Spinal cord (tissue), 10 donors: ENCODE measurements at places on chromosomes 16 and 17. TPM values are rescaled to one million over a fixed set of nuclear protein-coding genes. Genes with fewer than 3 reads are reported as not detected.

The TAT gene
- total RNA-seq, result 0.10 TPM

The NQO1 gene
- 18.5 TPM for total RNA-seq

The ANKFN1 gene
- total RNA-seq, result 9.6 TPM

The KRTAP9-8 gene
- total RNA-seq, result not detected

The CDH1 gene
- 45.4 TPM for total RNA-seq

The B3GNT9 gene
- 10.8 TPM for total RNA-seq

The ITGAX gene
- total RNA-seq, result 2.8 TPM

The TBC1D3H gene
- total RNA-seq, result not detected

The ACSM2B gene
- not detected for total RNA-seq

The KREMEN2 gene
- 0.17 TPM for total RNA-seq

The RMI2 gene
- total RNA-seq, result 5.9 TPM

The IL21R gene
- total RNA-seq, result 0.06 TPM

DNA sequence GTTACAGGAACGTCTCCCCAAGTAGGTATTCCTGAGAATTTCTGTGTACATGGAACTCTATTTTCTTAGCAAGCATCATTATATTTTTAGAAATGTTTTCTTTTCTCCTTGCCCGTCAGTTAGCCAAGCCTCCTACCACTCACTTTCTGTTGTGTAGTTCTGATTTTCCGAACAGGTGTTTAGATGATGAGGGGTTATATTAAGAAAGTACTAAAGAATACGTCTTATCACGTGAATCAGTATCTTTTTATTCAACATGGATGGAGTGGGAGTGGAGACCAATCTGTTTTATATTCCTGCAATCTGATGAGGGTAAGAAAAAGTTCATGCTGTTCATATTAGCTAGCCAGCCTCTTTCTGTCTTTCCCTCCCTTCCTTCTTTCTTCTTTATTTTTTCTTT lies 29.4 kb downstream of the MSI2 start:
- H3K27me3 ChIP-seq, result no peaks in the 10 kb centered on the region
- H3K4me1 ChIP-seq, result peaks cover 85% of the 10 kb centered on the region
- H3K4me3 ChIP-seq, result no peak overlapping the region
- H3K27ac ChIP-seq, result peak overlapping the region; percentile 85
- peaks cover 23% of the 10 kb centered on the region for H3K36me3 ChIP-seq

GRCh38 chr17:55273579-55274354 lies 9.0 kb downstream of the HLF start:
- no peaks in the 10 kb centered on the region for H3K27me3 ChIP-seq
- H3K36me3 ChIP-seq, result no peaks in the 10 kb centered on the region
- no peak overlapping the region for H3K4me3 ChIP-seq
- DNase-seq, result no peak
- peak overlapping the region; percentile 34 for H3K27ac ChIP-seq

GRCh38 chr17:43905985-43906852 lies 1.1 kb downstream of the MPP2 start:
- peaks cover 52% of the 10 kb centered on the region for H3K4me1 ChIP-seq
- H3K36me3 ChIP-seq, result peaks cover 18% of the 10 kb centered on the region
- DNase-seq, result peak; percentile 94
- peak overlapping the region; percentile 94 for H3K27ac ChIP-seq

GRCh38 chr16:11725457-11725856 lies 17.2 kb downstream of the TXNDC11 start:
- no peaks in the 10 kb centered on the region for H3K4me1 ChIP-seq
- no peak for DNase-seq
- no peaks in the 10 kb centered on the region for H3K27me3 ChIP-seq
- no peak overlapping the region for H3K27ac ChIP-seq
- H3K36me3 ChIP-seq, result peaks cover 43% of the 10 kb centered on the region

DNA sequence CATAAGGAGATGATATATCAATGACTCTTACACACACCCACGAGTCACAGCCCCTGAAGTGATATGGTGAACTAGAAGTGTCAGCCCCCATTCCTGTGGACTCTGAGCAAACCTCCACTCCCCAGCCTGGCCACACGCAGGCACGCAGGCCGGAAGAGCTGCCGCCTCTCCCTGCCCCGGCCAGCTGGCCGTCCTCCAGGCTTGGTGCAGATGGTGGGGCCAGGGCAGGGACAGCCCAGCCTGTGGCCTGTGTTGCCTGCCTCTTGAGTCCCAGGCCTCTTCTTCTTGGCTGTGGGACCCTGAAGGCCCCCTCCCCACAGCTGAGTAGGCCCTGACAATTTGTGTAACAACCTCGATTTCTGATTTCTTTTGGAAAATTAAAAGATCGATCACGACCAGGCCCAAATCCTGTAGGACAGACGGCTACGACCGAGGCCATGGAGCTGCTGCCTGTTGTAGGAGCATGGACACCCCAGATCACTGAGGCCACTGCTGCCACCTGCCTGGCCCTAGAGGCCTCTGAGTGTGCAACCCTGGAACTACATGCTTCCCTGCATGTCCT lies 10.0 kb upstream of the MPRIP start:
- DNase-seq, result no peak
- no peaks in the 10 kb centered on the region for H3K27me3 ChIP-seq
- H3K36me3 ChIP-seq, result peaks cover 2% of the 10 kb centered on the region
- H3K4me3 ChIP-seq, result no peak overlapping the region

GRCh38 chr17:50631908-50632571 lies 2.6 kb upstream of the ABCC3 start:
- peaks cover 39% of the 10 kb centered on the region for H3K4me1 ChIP-seq
- H3K36me3 ChIP-seq, result peaks cover 4% of the 10 kb centered on the region
- H3K4me3 ChIP-seq, result no peak overlapping the region

DNA sequence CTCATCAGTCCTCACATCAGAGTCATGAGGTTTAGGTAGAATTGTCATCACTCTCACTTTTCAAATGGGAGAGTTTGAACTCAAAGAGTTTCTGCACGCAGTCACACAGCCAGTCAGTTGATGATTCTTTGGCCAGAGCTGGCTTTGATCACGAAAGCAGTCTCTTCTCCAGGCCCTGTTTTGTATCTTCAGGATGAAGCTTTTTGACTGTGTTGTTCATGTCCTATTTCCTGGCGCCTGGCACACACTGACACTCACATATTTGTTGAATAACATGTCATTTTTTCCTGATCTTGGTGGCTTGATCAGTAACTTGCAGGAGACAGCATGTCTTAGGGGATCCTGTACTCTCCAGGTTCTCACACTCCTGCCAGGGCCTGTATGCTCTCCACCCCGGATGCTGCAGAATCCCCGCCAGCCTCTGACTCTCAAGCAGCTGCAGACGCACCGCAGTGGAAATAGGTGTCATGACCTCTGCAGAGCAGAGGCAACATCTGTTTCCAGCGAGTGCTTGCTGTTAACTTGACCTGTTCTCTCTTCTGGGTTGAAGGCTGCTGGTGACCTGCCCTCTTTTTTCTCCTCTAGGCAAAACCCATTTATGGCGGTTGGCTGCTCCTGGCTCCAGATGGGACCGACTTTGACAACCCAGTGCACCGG lies 33.0 kb downstream of the MPRIP start:
- H3K27ac ChIP-seq, result peak overlapping the region; percentile 6
- no peak overlapping the region for H3K4me3 ChIP-seq
- H3K4me1 ChIP-seq, result peaks cover 58% of the 10 kb centered on the region

- H3K4me3 ChIP-seq, result no peak overlapping the region
- H3K27me3 ChIP-seq, result no peaks in the 10 kb centered on the region
- H3K4me1 ChIP-seq, result no peaks in the 10 kb centered on the region
Measured at GRCh38 chr16:17013038-17013437, 457.7 kb downstream of the XYLT1 start.

DNA sequence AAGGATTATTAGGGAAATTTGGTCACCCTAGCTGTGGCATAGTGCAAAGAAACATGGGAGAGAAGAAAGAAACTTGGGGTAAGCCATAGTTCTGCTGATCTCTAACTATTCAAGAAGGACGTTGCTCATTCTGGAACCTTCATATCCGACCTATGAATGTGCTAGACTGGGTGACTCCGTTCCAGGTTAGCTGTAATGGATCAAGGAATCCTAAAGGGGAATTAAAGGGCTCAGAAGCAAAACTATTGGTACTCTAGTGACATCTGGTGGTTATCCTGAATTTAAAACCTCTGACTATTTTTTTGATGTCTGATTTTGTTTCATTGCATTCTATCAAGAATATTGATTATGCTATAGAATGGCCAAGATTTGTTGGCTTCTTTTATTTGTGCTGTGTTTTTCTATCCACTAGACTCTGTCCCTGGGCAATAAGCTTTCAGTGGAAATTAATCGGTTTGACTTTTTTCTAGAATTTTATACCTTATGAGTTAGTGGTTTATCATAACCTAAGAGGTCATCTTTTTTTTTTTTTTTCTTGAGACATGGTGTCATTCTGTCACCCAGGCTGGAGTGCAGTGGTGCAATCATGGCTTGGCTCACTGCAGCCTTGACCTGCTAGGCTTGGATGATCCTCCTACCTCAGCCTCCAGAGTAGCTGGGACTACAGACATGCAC lies 19.5 kb downstream of the PCTP start:
- H3K4me3 ChIP-seq, result no peak overlapping the region
- H3K27me3 ChIP-seq, result no peaks in the 10 kb centered on the region
- no peak for DNase-seq
- H3K27ac ChIP-seq, result no peak overlapping the region
- H3K36me3 ChIP-seq, result peaks cover 14% of the 10 kb centered on the region

GRCh38 chr17:69406941-69407340 lies 7.6 kb upstream of the MAP2K6 start:
- no peaks in the 10 kb centered on the region for H3K4me1 ChIP-seq
- no peak for DNase-seq
- H3K4me3 ChIP-seq, result no peak overlapping the region
- no peak overlapping the region for H3K27ac ChIP-seq

- DNase-seq, result no peak
- H3K36me3 ChIP-seq, result peaks cover 67% of the 10 kb centered on the region
- no peak overlapping the region for H3K27ac ChIP-seq
- no peak overlapping the region for H3K4me3 ChIP-seq
- H3K4me1 ChIP-seq, result no peaks in the 10 kb centered on the region
- no peaks in the 10 kb centered on the region for H3K27me3 ChIP-seq
Measured at GRCh38 chr17:8504460-8505207, 69.0 kb downstream of the NDEL1 start.

DNA sequence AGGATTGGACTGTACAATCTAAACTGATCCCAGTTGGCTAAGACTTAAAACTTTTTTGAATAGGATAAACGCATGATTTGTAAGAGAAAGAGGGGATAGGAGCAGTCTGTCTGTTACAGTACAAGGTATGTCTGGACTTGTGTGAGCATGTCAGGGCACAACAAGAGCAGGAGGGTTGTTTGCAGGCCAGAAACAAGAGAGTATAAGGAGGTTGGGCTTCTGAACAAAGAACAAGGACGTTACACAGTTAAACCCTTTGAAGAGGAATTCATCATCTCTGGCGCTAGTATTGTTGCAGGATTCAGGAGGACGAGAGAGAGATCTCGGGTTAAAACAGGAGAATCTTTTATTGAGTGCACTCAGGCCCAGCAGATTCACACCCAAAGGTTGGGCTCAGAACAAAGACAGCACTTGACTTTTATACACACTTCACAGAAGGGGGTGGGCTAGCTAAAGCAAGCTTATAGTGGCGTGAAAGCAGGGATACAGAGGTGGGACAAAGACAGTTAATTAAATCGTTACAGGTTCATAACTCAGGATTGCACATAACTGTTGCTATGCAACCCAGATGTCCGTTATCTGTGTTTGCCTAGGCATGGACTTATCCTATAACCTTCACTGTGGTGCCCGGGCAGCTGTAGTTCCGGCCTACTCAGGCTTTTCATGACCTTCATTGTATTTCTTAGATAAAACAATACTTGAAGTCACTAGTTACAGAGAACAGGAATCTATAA lies 34.3 kb downstream of the SEC14L1 start:
- peaks cover 4% of the 10 kb centered on the region for H3K4me1 ChIP-seq
- H3K36me3 ChIP-seq, result peaks cover 5% of the 10 kb centered on the region
- H3K27ac ChIP-seq, result peak overlapping the region; percentile 47
- DNase-seq, result no peak
- no peak overlapping the region for H3K4me3 ChIP-seq
- no peaks in the 10 kb centered on the region for H3K27me3 ChIP-seq

- H3K4me1 ChIP-seq, result peaks cover 6% of the 10 kb centered on the region
- DNase-seq, result peak; percentile 83
Measured at GRCh38 chr17:55238931-55239297, 25.8 kb upstream of the HLF start.

DNA sequence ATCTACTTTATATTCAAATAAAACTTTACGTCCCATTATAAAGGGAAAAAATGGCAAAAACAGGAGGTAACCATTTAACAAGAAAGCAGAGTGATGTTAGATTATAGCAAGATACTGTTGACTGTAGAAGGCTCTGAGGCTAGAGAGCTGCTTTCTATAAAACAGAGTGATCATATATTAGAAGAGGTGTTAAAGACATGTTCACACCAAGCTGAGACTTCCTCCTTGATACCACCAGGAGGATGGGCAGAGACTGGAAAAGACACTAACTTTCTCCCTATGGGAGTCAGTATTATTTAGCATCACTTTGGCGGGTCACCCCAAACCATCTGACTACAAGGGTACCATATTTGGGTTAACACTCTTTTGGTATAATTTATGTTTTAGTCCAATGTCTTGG lies 687 bp upstream of the CIITA start:
- no peak overlapping the region for H3K4me3 ChIP-seq
- peaks cover 15% of the 10 kb centered on the region for H3K4me1 ChIP-seq
- peaks cover 44% of the 10 kb centered on the region for H3K27me3 ChIP-seq
- no peak overlapping the region for H3K27ac ChIP-seq
- DNase-seq, result no peak
- H3K36me3 ChIP-seq, result no peaks in the 10 kb centered on the region

DNA sequence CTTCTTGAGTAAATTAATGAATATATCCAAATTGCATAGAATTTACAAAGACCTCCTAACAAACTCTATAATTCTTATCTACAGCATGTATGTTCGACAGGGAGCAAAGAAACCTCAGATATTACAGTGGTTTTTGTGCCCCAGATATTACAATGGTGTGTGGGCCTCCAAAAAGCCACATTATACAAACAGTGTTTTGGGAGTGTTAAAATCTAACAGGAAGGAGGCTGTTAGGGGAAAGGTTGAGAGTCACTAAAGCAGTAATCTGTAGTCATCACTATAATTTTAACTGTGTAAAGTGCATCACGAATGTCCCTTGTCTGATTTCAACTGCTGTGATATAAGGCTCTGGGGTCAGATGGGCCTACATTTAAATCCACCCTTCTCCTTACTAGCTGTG lies 400.2 kb upstream of the C16orf82 start:
- no peaks in the 10 kb centered on the region for H3K36me3 ChIP-seq
- no peak overlapping the region for H3K4me3 ChIP-seq
- no peak for DNase-seq
- H3K4me1 ChIP-seq, result no peaks in the 10 kb centered on the region
- H3K27me3 ChIP-seq, result no peaks in the 10 kb centered on the region

DNA sequence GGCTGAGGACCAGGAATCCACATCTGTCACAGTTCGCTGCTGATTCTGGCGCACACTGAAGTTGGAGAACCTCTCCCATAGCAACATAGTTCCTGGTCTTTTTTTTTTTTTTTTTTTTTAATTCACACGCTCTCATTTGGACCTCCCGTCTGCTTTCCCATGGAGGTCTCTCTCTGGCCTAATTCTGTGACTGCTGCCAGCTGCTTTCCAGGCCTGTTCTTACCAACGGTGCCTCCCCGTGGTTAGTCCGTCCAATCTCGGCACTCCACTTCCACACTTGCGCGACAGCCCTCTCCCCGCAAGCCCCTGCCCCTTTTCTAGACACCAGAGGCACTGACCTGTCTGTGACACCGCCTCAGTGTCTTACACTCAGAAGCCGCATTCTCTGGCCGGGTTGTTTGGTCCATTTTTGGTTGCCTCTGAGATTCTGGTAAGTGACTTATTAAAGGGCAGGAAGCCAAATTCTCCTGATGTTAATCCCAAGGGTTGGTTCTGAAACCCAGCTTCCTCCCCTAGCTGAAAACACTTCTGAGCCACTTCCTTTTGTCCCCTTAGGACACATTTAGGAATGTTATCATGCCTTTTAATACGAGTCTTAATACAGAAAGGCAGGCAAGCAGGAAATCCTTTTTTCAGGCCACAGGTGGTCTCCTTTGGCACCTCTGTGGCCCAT lies 1.1 kb upstream of the AKTIP start:
- DNase-seq, result peak; percentile 10
- peaks cover 22% of the 10 kb centered on the region for H3K4me1 ChIP-seq
- no peaks in the 10 kb centered on the region for H3K36me3 ChIP-seq
